ENCODE measurements at places on chromosomes 7 and 10.

- H3K4me3 ChIP-seq = peak overlapping the region; percentile 66
- peaks cover 74% of the 10 kb centered on the region for H3K27me3 ChIP-seq
- H3K36me3 ChIP-seq = no peaks in the 10 kb centered on the region
- peaks cover 30% of the 10 kb centered on the region for H3K4me1 ChIP-seq
- DNase-seq = peak; percentile 56
Measured at GRCh38 chr10:75400771-75401568, 594 bp downstream of the ZNF503 start.

GRCh38 chr10:16009785-16010184 lies 149.5 kb upstream of the MINDY3 start:
- no peaks in the 10 kb centered on the region for H3K36me3 ChIP-seq
- no peaks in the 10 kb centered on the region for H3K4me1 ChIP-seq
- H3K4me3 ChIP-seq = no peak overlapping the region

GRCh38 chr10:51691135-51691534 lies 8.3 kb downstream of the CSTF2T start:
- H3K36me3 ChIP-seq = peaks cover 23% of the 10 kb centered on the region
- H3K4me1 ChIP-seq = peaks cover 19% of the 10 kb centered on the region

DNA sequence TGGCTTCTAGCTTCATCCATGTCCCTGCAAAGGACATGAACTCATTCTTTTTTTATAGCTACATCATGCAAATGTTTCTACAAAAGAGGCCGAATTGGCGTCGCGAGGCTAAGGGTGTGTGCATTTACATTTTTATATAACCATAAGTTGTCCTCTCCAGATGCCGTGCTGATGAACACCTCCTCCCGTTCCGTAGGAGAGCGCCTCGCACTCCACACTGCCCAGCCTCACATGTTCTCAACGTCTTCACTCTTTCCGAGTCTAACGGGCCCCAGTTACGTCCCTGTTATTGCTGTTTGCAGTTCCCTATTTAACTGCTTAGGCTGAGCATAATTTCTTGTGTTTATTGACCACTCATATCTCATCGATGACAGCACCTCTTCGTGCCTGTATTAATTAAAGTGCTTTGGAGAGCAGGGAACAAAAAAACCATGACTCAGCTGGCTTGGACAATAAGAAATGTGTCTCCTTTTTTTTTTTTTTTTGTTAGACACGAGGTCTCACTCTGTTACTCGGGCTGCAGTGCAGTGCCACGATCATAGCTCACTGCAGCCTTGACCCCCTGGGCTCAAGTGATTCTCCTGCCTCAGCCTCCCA lies 113.5 kb upstream of the SDK1 start:
- H3K36me3 ChIP-seq = no peaks in the 10 kb centered on the region
- H3K27me3 ChIP-seq = peaks cover 3% of the 10 kb centered on the region
- H3K27ac ChIP-seq = no peak overlapping the region
- DNase-seq = no peak

GRCh38 chr10:35058134-35058533 lies 32.0 kb downstream of the CUL2 start:
- DNase-seq = no peak
- no peaks in the 10 kb centered on the region for H3K27me3 ChIP-seq
- H3K36me3 ChIP-seq = peaks cover 85% of the 10 kb centered on the region
- H3K4me3 ChIP-seq = no peak overlapping the region

- H3K4me1 ChIP-seq = no peaks in the 10 kb centered on the region
- H3K4me3 ChIP-seq = no peak overlapping the region
- H3K36me3 ChIP-seq = no peaks in the 10 kb centered on the region
- no peak for DNase-seq
Measured at GRCh38 chr10:20535897-20536881, 360.9 kb downstream of the NEBL start.

GRCh38 chr10:128337860-128338378 lies 211.7 kb upstream of the MKI67 start:
- DNase-seq = no peak
- no peak overlapping the region for H3K27ac ChIP-seq
- H3K4me3 ChIP-seq = no peak overlapping the region
- no peaks in the 10 kb centered on the region for H3K36me3 ChIP-seq
- H3K27me3 ChIP-seq = peaks cover 18% of the 10 kb centered on the region

DNA sequence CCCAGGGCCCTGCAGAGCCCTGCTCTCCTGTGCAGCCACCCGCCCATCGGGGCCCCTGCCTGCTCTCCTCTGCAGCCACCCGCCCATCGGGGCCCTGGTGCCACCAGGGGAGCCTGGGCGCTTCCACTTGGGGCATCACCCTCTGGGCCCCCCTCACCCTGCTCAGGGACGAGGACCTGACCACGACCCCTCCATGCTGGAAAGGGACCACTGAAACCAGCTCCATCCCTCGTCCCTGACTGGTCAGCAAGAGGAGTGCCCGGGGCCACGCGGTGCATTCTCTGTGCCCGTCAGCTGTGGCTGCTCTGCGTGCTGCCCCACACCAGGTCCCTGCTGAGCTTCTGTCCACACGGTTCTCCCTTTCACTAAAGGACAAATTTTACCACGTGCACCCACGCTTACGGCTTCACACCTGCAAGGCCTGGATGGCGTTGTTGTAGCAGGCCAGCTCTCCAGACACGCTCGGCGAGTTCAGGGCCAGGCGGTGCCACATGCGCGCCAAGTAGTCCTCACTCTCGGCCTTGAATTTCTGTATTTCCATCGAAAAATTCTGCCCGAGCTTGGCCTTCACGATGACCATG lies 57.6 kb downstream of the CFAP46 start:
- H3K4me1 ChIP-seq = no peaks in the 10 kb centered on the region
- H3K27me3 ChIP-seq = peaks cover 3% of the 10 kb centered on the region
- H3K4me3 ChIP-seq = no peak overlapping the region

GRCh38 chr7:28473571-28474281 lies 61.4 kb downstream of the CREB5 start:
- H3K27me3 ChIP-seq = peaks cover 40% of the 10 kb centered on the region
- H3K4me3 ChIP-seq = no peak overlapping the region
- no peaks in the 10 kb centered on the region for H3K36me3 ChIP-seq
- DNase-seq = no peak

GRCh38 chr10:24277771-24278170 lies 68.8 kb downstream of the KIAA1217 start:
- no peaks in the 10 kb centered on the region for H3K4me1 ChIP-seq
- no peaks in the 10 kb centered on the region for H3K36me3 ChIP-seq
- H3K4me3 ChIP-seq = no peak overlapping the region
- no peak for DNase-seq
- peaks cover 3% of the 10 kb centered on the region for H3K27me3 ChIP-seq

All from activated T-cell treated with anti-CD3 and anti-CD28 coated beads, Interleukin-2, amount 50 U/mL, for 24 hours (primary cell).